ENCODE measurements at places on chromosomes 7 and 10.

GRCh38 chr10:12406764-12407400 lies 57.5 kb downstream of the CAMK1D start:
- DNase-seq = no peak

DNA sequence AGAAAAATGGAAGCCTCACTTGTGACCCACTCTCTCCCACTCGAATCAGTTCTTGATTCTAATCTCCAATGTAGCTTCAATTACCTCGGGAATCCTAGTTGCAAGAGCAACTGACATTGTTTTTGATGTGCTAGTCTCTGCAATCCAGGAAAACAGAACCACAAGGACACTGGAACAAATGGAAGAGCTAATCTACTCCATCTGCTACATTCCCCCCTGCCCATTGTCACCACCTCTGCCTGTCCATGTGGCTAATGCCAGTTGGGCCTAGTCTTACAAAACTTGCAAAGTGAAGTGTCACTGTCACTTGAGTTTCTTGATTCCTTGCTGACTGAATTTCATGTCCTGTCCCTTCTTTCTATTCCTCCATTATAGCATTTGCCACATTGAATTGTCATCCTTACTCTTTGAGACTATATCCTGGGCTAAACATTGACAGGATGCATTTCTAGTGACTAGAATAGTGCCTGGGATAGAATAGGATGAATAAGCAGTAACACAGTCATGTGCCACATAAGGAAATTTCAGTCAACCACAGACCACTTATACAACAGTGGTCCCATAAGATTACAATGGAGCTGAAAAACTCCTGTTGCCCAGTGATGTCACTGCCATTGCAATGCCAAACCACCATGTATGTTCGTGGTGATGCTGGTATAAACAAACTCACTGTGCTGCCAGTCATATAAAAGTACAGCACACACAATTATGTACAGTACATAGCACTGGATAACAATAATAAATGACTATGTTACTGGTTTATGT lies 13.5 kb downstream of the GCC1 start:
- no peak for DNase-seq

DNA sequence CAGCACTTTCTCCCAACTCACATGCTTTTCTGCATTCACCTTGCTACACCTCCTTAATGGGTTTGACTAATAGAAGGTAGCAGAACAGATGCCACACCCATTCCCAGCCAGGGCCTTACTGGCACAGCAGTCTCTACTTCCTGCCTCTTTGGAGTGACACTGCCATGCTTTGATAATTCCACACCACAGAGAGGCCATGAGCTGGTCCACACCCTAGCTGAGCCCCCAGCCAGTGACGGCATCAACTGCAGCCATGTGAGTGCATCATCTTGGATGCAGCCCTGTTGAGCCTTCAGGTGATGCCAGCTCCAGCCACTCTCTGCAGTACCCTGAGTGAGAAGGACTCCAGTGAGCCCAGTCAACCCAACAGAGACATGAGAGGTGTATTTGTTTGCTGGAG lies 27.5 kb upstream of the EZH2 start:
- no peak for DNase-seq

- no peak for DNase-seq
Measured at GRCh38 chr10:389836-390448, 254.7 kb downstream of the ZMYND11 start.

GRCh38 chr7:23055582-23056178 lies 41.8 kb upstream of the HYCC1 start:
- no peak for DNase-seq

GRCh38 chr7:31687024-31687748 lies at the start of gene PPP1R17:
Gene PPP1R17 (plus strand): TSS chr7:31687215. CDS start chr7:31692442, 5,227 bp downstream.
- no peak for DNase-seq

DNA sequence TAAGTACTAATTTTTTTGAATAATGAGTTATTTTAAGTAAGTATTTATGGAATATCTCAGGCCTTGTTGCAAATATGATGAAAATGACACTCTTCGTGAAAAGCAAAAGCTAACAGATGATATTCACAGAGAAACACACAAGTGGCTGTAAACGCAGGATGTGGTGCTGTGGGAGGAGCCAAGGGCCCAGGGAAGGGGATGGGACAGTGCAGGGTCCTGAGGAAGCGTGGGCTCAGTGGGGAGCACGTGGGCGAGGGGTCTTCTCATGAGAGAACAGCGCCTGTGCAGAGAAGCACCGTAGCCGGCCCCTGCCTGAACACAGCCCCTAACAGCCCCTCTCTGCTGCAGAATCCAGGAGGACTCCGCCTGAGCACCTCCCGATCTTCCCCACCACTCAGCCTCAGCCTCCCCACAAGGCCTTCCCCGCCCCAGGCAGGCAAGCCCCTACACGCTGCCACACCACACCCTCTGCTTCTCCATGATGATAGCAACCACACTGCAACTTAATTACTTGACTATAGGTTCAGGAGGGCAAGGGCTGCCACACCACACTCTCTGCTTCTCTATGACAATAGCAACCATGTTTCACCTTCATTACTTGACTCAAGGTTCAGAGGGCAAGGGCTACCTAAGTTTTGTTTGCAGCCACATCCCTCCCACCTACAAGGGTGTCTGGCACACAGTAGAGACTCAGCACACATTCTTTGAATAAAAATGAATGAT lies 152.6 kb upstream of the RNF32 start:
- DNase-seq = no peak

DNA sequence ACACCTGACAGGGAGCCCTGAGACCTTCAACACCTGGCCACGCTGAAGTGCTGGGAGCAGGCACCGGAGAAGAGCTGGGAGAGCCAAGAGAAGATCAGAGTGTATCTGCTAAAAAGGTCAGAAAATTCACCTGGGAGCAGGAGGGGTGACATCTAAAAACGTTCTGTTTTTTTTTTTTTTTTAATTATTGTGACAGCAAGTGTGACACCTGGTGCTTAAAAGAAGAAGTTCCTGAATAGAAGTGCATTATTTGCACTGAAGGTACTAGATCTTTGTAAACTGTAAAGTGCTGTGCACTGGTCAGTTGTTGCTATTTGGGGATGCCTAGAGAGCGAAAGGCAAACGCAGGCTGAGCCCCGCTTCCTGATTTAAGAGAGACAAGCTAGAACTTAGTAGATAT lies 422.0 kb downstream of the PLXNA4 start:
- DNase-seq = no peak

- DNase-seq = no peak
Measured at GRCh38 chr7:7210475-7211237, 28.3 kb downstream of the C1GALT1 start.

DNA sequence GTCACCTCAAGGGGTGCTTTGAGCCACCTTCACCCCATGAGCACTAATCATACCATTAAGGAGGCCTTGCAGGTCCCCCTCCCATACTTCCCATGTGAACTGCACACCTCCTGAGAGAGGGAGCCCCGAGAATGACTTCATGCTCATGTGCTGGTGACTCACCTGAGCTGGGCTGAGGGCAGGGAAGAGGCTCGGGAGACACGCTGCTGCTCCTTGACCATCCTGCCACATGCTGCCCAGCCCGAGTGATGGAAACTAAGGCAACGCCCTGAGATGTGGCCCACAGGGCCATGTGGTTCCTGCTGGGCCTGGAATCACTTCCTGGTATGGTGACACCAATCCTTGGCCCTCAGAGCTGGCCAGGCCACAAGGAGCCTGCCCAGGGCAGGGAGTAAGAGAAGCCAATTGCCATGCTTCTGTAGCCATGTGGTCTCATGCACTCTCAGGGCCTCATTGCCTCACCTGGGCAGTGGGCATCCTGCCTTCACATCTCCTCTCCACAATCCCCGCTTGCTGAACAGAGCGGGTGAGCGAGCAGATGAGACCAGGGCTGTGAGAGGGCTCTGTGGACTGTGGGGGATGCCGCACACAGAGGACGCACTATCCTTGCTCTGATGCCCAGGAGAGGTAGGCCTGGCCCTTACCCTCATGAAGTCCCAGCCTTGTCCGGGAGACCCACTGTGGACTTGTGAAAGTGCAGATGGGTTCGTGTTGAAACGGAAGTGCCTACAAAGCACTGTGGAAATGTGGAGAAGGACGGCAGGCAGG lies 18.3 kb upstream of the PPIF start:
- no peak for DNase-seq

- DNase-seq = no peak
Measured at GRCh38 chr10:132698761-132699391, 87.1 kb downstream of the NKX6-2 start.

DNA sequence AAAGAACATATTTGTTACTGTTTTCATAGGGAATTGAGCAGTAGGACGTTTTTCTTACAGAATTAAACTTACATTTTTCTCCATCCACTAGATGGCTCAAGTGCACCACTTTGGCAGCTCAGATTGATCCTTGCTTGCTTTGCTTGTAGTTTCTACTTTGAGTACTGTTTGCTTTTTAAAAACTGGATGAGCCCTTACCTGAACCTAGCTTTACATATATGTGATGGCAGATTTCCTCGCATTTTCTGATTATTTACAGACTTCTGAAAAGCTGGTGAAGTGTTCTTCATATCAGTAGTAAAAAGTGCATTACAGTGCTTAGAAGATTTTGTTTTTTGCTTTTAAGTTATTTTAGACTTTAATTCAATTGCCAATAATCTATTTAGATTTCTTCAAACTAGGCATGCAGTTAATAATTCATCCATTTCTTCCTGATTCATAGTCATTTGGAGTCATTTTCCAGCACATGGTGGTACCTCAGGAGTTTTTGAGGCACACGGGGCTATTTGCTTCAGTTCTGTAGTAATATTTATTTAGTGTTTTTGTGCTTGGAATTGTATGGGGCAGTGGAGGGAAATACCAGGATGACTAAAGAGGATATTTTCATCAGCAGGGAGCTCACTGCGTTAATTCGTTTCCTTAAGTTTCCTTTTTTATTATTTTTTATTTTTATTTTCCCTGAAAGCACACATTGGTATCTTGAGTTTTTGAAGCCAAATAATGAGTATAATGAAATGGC lies 57.3 kb downstream of the MAPK8 start:
- DNase-seq = no peak

DNA sequence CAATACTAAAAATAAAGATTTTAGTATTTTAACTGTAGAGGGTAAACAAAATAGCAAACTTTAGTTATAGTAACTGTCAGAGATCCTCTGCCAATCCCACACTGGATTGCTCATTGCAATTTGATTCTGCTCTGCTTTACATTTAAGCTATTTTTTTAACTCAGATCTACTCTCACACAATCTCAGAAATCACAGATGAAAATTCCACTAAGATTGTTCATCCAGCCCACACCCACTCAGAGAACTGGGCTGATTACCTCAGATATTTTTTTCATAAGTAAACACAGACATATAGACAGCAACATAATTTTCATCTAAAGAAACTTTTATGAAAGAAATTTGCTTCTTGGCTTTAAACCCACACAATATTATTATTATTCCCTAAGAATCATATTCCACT lies 7.0 kb downstream of the OSBPL3 start:
- no peak for DNase-seq

GRCh38 chr7:43888993-43889945 lies 17.1 kb downstream of the URGCP start:
- no peak for DNase-seq

- no peak for DNase-seq
Measured at GRCh38 chr7:116167177-116167576, 43.2 kb upstream of the TES start.

GRCh38 chr7:7820939-7821338 lies 102.5 kb upstream of the RPA3 start:
- no peak for DNase-seq

GRCh38 chr7:25812086-25812850 lies 339.7 kb upstream of the NFE2L3 start:
- no peak for DNase-seq

GRCh38 chr7:43666938-43667337 lies 62.4 kb downstream of the COA1 start:
- no peak for DNase-seq

- no peak for DNase-seq
Measured at GRCh38 chr10:5461914-5462840, 37.2 kb downstream of the CALML5 start.

- DNase-seq = no peak
Measured at GRCh38 chr7:25615593-25615992, 387.3 kb upstream of the NPVF start.

DNA sequence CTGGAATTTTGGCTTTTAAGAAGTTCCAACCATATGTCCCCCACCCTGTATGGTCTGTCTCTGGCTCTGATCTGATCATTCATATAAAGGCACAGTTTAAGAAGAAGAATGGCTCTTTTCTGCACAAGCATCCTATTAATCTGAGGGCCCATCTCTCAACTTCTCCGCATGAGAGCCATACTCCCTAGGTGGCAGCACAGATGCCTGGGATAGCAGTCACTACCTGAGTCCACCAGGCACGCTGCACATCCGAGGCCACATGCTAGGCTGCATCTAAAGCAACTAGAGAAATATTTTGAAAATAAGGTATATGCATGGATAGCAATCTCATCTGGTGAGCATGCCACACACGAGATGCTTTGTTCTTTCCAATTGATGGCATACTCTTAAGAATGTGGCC lies 565.5 kb downstream of the PARD3 start:
- DNase-seq = no peak

DNA sequence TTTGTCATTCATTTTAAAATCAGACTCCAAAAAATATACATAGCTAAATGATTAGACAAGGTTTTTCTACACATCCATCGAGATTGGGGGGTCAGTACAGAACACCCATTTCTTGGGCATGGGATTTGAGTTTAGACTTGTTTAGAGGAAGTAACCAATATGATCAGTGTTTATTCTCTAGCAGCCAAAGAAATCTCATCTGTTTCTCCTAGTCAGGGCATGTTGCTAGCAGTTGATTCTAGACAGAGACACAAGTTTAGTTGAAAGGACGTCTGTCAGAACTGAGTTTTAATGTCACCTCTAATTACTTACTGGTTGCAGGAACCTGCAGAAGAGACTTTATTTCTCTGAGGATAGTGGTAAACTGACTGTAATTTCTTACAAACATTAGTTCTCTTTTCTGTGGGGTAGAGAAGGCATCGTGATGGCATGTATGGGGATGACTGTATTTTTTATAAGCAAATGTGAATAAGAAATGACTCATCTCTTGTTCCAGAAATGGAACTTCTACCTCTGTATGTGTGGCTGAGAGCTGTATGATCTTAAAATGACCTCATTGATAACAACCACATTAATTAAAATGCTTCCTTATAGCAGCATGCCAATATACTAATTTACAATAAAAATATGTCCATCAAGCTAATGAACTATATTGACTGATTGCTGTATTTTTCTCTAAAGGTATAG lies 30.6 kb upstream of the RHOBTB1 start:
- DNase-seq = no peak
